ENCODE measurements at places on chromosomes 16 and 17. TPM values are rescaled to one million over a fixed set of nuclear protein-coding genes. Genes with fewer than 3 reads are reported as not detected.

- DNase-seq = peak; percentile 13
Observed at GRCh38 chr17:49694847-49695697, 12.7 kb downstream of the SLC35B1 start.

DNA sequence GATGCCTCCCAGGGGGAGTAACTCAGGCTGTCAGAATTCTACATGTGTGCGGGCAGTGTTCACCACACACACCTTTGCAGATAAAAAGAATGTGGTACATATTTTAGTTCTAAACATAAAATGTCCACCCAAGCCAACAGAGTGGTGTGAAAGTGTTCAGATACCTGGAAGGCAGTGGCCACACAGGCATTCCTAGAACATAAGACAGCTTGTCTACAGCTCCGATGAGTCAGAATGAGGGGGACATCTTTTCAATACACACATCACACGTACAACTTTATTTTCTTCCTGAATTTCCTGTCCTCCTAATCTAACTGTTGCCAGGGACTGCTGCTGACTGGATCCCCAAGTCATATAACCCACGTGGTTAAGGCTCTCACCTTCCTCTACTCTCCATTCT lies 142.3 kb downstream of the ZFHX3 start:
- DNase-seq = no peak

- no peak for DNase-seq
Observed at GRCh38 chr17:77496831-77497577, 356.2 kb downstream of the SEC14L1 start.

- no peak for DNase-seq
Observed at GRCh38 chr16:78844682-78845081, 745.2 kb downstream of the WWOX start.

DNA sequence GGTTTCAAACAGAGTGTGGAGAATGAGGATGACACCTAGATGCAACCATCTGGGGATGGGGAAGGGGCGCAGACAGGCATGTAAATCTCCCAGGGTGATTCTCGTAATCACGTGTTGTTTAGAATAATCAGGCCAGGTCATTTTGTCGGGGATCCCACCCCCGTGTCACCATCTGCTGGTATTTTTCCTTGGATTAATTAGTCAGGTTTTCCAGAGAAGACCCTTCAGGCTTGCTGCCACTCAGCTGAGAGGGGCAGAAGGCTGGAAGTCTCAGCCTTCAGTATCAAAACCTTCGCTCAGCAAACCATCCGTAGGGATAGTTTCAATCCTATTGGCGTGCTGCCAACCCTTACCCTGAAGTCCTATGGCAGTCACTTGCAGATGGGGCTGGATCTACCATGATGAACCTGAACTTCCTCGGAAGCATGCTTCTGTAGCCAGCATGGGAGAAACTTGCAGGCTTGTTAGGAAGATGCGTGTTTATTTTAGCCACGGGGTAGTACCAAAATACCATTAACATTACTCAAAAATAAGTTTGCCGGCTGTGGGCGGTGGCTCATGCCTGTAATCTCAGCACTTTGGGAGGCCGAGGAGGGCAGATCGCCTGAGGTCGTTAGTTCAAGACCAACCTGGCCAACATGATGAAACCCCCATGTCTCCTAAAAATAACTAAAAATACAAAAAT lies 7.5 kb upstream of the ADCY9 start:
- no peak for DNase-seq

DNA sequence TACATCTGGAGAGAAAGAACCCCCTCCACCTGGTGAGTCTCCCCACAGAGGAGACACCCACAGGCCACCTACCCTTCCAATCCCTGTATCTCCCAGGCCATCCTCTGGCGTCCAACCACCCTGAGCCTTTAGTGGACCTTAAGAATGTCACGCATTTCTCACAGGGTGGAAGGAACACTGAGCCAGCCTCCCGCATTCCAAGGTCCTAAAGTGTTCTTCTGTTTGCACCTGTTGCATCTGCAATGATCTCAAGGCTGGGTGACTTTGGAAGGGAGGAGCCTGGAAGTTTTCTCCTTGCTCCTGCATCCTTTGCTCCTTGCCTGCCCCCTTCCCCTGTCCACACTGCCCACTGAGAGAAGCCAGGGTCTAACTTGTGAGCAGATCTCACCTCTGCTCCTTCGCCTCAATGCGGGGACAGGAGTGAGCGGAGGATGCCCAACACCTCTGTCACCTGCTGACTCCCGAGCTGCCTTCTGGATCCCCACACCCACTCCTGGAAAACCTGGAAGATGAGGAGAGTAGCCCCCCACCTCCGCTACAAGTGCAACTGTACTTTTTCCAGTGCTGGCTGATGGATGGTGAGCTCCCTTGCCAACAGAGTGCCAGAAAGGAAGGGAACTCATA lies 3.7 kb downstream of the CHST5 start:
- no peak for DNase-seq

GRCh38 chr17:56842577-56842976 lies 8.6 kb downstream of the DGKE start:
- DNase-seq = no peak

DNA sequence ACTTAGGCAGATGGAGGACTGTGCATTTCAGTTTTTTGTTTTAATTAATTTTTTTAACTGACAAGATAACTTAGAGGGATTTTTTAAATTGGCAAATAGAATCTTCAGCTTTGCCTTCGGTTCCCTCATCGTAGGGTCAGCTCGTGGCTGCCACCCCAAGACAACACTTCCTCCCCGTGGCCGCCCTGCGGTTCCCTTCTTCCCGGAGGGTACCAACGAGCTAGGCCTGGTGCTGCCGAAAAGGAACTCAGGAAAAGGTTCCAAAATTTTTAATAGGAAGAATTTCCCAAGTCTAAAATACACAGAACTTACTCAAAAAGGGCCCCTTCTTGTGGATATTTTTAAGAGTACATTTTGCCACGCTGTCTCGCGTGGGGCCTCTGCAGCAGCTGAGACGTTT lies 210.4 kb upstream of the CHMP6 start:
- no peak for DNase-seq

Gene GJC1
- total RNA-seq = 29.0 TPM

- DNase-seq = no peak
Observed at GRCh38 chr17:42512733-42513251, 23.2 kb upstream of the NAGLU start.

DNA sequence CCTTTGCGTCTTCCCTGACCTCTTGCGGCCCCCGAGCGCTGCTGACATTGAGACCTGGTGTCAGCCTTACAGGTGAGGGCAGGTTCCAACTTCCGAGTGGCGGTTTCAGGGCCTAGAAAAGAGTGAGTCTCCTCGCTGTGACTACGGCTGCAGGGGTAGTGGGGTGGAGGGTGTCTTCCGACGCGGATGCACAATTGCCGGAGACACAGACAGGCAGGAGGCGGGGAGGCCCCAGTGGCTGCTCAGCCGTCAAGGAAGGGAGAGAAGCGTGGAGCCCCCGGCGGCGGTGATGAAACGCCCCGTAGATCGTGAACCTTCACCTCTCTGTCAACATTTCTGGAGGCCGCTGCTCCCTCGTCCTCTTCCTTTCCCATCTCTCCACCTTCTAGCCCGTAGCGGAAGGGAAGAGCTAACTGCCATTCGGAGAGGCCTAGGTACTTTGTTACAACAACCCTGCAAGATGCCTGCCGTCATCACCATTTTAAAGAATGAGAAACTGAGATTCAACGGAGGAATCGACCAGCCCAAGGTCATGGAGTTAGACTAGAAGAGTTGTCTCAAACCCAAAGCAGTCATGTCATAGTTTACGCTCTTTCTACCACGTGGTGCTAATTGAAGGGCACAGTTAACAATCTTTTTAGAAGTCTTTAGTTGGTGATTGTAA lies 485 bp downstream of the DNAJA3 start:
- no peak for DNase-seq

DNA sequence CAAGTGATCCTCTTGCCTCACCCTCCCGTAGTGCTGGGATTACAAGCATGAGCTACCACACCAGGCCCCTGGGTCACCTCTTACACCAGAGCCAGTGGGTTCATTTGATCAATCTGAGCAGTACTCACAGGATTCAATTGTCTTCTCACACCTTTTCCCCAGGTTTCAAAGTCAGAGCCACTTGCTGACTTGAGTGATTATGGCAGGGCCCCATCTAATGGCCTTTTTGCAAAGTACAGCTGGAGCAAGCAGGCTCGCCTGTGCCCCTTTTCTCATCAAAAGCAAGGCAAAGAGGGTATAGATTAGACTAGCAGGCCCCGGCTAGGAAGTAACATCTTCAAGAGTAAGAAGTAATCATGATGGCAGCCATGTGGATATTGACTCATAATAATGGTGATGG lies 114.8 kb upstream of the NOL11 start:
- DNase-seq = no peak

- DNase-seq = no peak
Observed at GRCh38 chr17:68572138-68572842, 28.9 kb downstream of the FAM20A start.

DNA sequence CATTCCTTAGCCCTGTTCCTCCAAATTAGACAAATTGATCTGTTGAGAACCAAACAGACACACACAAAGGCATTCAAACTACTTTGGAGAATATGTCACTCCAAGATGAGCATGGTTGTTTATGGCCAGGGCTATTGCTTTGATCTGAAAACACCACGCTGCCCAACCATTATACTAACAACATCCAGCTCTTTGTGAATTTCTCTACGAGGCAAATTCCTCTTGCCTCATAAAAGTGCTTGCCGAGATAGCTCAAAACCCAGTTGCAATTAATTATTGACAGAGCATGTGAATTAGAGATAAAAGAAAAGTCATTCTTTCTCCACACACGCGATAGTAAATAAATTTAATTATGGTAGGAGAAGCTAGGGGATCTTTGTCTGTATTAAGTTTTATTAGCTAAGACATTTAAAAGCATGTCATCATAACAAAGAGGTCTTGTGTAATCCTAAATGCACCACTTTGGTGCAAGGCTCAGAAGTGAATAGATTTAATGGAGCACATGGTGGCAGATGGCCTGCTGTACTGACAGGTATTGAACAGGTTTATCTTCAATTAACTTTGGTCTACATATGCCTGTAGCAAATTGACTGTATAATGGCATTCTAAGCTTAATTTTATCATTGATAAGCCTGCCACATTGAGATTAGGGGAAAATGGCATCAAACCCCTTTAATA lies 441.8 kb downstream of the HS3ST4 start:
- DNase-seq = no peak

- DNase-seq = no peak
Observed at GRCh38 chr16:70808371-70808770, 7.4 kb upstream of the VAC14 start.

GRCh38 chr17:2853283-2854142 lies 57.3 kb downstream of the RAP1GAP2 start:
- DNase-seq = peak; percentile 25

All from thoracic aorta (tissue), 2 donors.